ENCODE measurements at places on chromosomes 1 and 21.

- peak; percentile 31 for DNase-seq
These were observed 28.2 kb upstream of the IKBKE start for GRCh38 chr1:206442101-206442500.

GRCh38 chr1:221672965-221673364 is 68.9 kb downstream of the DUSP10 start:
- no peak for DNase-seq

- DNase-seq = peak; percentile 33
These were observed 440.9 kb upstream of the ZRANB2 start for GRCh38 chr1:71521655-71522264.

DNA sequence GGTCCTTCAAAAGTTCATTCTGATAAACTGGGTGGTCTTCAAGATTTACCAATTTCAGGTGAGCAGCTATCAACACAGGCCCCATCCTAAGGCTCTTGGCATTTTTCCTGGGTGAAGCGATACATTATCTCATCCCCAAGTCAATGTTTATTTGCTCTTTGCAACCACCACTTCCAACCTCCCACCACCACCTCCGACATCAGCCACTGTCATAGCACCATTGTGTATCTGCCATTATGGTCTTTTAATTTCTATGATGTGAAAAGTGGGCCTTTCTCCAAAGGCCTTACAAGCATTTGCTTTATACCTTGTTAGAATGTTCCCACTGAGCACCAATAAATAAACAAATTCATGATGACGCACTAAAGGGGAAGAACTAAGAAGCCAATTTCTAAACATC is 47.2 kb downstream of the TBX15 start:
- no peak for DNase-seq

GRCh38 chr1:88593358-88593757 is 90.7 kb upstream of the PKN2 start:
- no peak for DNase-seq
